Central memory CD4-positive, alpha-beta T cell (primary cell): ENCODE measurements at places on chromosomes 1 and 21.

DNA sequence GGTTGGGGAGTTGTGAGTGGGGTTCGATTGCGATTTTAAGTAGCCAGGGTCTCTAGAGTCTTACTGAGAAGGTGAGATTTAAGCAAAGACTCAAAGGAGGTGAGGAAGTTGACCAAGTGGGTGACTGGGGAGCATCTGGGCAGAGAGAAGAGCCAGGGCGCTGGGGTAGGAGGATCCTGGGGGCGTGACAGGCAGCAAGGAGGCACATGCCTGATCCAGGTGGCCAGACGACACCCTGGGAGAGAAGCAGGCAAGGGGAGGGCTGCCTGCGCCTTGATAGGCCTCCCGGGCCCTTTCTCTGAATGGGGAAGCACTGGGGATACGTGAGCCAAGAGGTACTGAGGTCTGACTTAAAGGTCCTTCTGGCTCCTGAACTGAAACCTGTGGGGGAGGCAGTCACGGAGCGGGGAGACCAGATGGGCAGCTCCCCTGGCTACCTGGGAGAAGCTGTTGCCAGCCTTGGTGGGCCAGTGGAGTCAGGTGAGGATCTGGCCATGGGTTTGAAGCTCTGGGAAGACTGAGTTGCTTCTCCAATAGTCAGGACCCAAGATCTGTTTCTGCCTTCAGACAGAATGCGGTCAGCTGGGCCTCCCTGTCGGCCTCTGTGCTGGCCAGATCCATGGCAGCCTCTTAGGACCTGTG is 5.4 kb downstream of the ZBTB48 start:
- no peak for DNase-seq

DNA sequence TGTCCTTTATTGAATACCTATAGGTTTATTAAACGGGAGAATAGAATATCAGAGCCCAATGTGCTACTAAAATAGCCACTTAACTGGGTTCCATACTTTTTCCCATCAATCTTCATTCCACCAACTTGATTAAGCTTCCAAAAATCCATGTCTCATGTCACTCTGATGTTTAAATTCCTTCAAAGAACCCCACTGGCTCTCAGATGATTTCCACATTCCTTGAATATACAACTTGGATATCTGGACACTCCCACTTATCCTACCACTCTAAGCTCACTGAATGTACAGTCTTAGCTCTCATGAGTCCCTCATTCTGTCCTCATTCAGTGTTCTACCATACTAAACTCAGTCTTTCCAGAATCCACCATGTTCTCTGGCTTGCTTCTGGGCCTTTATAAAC is 21.1 kb downstream of the COL11A1 start:
- no peak for DNase-seq

- no peak for DNase-seq
Observed at GRCh38 chr1:238469146-238469631, 578.5 kb upstream of the ZP4 start.

DNA sequence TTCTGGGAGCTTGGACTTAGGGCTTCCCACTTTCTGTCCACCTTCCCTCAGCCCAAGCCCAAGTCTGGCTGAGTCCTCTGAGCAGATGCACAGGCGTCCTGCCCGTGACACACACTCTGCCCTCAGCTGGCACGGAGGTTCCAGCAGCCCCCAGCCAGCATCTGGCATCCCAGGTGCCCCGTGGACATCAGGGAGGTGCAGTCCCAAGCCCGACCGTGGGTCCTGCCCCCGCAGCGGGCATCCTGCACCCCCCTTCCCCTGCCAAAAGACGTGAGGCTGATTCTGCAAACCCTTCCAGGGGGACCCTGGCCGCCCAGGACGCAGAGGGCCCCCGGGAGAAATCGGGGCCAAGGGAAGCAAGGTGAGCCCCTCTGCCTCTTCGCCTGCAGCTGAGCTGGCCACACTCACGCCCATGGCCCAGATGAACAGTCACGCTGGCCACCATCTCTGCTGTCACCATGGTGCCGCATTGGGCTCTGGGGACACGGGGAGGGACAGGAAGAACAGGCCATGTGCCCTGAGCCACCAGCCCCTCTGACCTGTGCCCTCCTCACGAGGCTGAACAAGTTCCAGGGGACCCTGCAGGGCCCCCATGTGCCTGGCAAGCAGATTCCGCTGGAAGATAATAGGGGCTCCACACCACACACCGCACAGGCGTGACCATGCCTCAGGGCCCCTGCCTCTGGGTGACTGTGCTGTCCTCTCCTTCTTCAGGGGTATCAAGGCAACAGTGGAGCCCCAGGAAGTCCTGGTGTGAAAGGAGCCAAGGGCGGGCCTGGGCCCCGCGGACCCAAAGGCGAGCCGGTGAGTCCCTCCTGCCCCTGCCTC is 20.6 kb downstream of the COL6A2 start:
- no peak for DNase-seq

- no peak for DNase-seq
Observed at GRCh38 chr1:181222972-181223505, 134.5 kb downstream of the IER5 start.

- DNase-seq = no peak
Observed at GRCh38 chr1:63920154-63921117, 146.6 kb downstream of the ROR1 start.

- no peak for DNase-seq
Observed at GRCh38 chr1:162578936-162579335, 17.4 kb downstream of the UAP1 start.

- no peak for DNase-seq
Observed at GRCh38 chr1:63663873-63664272, 70.7 kb downstream of the PGM1 start.

DNA sequence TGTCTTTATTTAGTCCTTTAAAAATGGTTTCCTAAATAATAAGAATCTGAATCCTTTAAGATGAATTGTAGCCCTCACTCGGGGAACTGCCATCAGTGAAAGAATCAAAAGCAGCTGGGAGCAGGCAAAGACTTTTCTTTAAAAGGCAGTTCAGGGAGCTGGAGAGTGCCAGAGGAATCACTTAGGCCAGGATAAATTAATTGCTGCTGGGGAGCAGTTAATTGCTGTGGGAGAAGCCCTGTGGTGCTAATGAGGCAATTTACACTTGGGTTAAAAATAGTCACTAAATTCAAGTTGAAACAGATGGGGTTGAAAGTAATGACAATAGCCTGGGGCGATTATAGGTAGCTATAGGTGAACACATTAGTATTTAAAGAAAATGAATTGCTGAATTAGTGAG is 38.7 kb upstream of the COL24A1 start:
- DNase-seq = no peak

DNA sequence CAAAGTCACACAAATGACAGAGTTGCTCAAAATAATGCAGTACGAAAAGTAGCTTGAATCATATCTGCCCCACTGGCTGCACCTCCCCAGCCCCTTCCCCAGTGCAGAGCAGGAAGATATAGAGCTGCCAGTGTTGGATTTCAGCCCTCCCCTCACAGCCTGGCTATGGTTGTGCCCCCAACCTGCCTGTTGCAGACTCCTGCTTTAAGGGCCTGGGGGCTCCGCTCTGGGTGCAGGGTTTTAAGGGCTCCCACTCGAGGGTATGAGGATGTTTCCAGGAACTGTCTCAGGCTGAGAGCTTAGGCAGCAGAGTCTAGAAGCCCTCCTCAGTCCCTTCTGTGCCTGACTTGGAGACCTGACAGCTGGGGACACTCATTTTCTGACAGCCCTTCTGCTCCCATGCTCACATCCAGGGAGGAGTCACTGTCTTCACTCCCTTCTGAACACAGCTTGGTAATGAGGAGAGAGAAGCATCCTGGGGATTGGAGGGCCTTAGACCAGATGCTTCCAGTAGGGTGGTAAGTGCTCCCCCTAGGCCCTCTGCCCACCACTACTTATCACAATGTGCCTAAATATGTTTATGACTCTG is 4.6 kb downstream of the S100A9 start:
- no peak for DNase-seq

DNA sequence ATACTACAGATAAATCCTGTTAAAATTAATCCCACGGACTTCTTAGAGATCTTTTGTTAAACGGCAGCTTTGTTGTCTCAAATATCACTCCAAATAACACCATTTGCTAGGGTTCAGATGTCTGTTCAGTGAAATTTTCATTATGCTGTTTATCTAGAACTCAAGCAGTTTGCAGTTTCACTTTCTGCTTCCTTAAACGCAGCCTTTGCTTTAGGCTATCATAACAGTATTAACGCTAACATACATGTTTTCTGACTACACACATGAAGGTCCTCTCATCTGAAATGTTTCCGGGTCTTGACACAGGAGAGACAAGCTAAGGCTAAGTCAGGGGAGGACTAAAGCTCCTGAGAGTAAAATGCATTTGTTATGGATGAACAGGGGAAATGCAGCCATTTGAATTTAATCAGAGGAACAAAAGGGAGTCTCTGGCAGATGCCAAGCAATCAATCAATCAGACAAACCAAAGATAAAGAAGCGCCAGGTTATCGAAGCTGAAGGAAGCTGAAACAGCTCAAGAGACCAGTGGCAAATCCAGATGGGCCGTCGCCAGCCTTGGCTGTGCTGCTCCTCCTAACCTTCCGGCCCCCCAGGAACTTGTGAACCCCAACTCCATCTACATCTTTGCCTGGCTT is 16.9 kb downstream of the CCSAP start:
- no peak for DNase-seq

GRCh38 chr21:46093668-46094400 is 4.1 kb upstream of the COL6A2 start:
- no peak for DNase-seq

DNA sequence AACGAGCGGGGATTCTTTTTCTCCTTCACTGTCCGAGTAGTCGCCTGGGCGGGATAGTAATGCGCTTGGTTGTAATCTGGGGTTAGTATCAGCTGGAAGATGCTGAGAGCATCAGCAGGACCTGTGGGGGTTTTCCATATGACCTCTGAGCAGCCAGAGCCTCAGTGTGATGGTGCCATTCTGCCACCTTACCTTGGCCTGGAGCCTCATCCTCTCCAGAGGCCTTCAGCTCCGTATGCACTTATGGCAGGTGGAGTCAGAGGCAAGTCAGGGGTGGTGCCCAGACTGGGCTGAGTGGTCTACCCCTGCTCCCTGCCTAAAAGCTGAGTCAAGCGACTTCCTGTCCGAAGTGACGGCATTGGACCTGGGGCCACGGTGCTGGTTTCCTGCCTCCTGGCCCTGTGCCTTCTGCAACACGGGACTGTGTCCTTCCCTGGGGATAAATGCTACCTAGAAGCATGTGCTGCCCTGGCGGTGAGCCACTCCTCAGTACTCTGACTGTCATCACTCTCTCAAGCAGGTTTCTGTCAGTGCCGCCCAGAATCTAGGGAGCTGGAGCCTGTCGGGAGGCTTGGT is 24.7 kb downstream of the TENT5C start:
- DNase-seq = no peak

GRCh38 chr1:56773341-56774066 is 45.7 kb downstream of the FYB2 start:
- DNase-seq = no peak

DNA sequence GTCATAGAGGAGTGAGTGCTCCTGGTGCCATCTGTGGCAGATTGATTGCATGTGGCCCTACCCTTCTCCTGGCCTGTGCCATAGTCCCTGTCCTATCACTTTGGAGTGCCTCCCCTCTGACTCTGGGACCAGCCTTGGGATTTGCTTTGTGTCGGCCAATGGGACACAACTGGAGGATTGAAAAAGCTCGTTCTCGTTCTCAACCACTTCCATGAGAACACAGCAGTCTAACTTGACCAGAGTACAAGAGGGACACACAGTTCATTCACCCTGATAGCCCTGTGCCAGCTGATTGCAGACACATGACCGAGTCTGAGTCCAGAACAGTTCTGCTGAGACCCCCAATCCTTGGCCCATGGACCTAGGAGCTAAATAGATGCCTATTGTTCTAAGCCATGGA is 47.8 kb downstream of the C1orf198 start:
- no peak for DNase-seq

DNA sequence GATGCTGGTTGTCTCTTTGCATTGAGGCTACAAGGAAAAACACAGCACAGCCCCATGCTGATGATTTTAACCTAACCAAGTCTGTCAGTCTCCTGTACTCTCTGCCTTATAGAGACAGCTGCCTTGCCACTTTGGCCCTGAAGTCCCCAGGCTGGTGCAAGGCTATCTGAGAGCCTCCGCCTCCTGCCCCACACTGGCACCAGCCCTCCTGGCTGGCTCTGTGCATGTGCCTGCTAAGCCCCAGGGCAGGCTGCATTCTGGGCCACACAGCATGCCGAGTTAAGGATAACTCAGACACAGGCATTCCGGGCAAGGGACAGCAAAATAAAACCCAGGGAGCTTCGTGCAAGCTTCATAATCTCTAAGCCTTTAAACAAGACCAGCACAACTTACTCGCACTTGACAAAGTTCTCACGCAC is 910 bp downstream of the RUNX1 start:
- DNase-seq = no peak

GRCh38 chr1:203050826-203051225 is 24.5 kb downstream of the PPFIA4 start:
- DNase-seq = no peak

DNA sequence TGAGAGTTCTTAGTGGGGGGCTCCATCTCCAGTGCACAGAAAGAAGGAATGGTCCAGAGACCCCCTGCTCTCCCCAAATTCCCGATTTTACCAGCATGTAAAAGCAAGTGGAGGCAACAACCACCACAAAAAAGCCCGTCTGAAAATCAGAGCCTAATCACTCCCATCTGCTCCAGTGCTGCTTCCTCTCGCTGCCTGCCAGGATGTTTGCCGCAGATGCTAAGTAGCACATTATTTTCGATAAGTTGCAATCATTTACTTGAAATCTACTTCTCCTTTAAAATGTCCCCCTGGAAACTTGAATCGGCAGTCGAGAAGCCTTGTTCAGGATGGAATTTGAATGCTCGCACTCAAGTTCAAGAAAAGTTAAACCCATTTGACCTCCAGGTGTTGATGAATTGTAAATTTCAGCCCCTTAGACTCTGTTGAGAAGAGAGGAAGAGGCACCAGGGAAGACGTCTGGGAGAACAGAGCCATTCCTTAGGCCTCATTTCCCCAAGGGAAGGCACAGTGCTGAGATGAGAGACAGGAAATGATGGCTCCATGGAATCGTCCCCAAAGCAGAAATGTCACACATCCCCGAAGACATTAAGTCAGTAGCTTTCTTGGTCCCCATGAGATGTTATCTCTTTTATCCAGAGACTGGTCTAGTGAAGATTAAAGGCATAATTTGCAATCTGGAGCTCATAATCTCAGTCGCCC is 221.3 kb downstream of the PBX1 start:
- DNase-seq = no peak

- no peak for DNase-seq
Observed at GRCh38 chr1:24051206-24051945, 60.6 kb downstream of the MYOM3 start.

GRCh38 chr1:110727246-110727645 is 52.5 kb upstream of the KCNA3 start:
- no peak for DNase-seq

DNA sequence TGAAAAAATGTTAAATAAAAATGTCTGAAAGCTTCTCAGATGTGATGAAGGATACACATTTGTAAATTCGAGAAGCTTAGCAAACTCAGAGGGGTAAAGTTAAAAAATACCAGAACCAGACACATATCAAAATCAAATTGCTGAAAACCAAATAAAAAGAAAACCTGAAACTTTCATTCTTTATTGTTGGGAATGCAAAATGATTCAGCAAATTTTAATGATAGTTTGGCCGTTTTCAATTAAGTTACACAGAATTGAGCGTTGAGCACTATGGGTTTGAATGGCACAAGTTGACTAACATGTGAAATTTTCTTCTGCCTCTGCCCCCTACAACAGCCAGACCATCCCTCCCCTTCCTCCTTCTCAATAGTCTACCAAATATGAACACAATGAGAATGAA is 33.5 kb upstream of the GRIK1 start:
- no peak for DNase-seq

GRCh38 chr1:99877568-99877967 is 27.4 kb downstream of the AGL start:
- no peak for DNase-seq

GRCh38 chr1:61888808-61889207 is 146.5 kb downstream of the PATJ start:
- no peak for DNase-seq
